ENCODE measurements at places on chromosomes 12 and 14.

DNA sequence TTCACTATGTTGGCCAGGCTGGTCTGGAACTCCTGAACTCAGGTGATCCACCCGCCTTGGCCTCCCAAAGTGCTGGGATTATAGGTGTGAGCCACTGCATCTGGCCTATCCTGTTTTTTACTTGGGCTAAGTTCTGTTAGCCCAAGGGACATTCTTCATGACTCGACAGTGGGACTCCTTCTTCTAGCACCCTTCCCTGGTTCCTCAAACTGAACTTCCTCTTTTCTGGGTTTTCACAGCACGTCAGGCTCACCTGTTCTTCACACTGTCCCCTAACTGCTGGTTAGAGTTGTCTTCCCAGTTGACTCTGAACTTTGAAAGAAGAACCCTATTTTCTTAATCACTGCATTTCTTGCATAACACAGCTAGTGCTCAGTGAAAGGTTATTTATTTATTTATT lies 22.5 kb downstream of the CABP1 start:
- no peak for DNase-seq

- no peak for DNase-seq
These were observed 42.6 kb upstream of the REP15 start for GRCh38 chr12:27653661-27654060.

DNA sequence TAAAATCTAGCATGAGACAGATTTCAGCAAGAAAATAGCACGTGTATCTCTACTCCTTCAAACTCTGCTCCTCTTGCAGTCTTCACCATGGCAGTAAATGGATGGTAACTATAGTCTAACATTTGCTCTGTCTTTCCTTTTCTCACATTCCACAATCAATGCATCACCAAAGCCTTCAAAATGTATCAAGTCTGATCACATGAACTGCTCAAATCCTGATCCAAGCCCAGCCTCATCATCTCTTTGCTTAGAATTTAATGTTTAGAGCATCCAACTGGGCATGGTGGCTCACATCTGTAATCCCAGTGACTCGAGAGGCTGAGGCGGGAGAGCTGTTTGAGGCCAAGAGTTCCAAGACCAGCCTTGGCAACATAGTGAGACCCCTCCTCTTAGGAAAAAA lies 45.9 kb downstream of the CDK17 start:
- DNase-seq = no peak

DNA sequence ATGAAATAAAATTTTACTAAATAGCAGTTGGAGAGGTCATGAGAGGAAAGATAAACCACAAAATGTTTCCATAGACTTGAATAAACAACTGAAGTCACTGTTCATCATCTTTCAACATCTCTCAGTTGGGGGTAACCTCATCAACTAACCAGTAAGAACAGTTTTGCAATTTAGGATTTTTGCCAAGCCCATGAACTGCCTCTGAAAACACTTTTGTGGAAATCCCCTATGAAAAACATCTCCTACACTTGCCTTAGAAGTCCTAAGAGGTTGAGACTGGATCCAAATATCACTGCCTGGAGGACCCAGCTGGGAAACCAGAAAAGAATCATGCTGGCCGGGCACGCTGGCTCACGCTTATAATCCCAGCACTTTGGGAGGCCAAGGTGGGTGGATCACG lies 273.1 kb downstream of the C12orf50 start:
- no peak for DNase-seq

DNA sequence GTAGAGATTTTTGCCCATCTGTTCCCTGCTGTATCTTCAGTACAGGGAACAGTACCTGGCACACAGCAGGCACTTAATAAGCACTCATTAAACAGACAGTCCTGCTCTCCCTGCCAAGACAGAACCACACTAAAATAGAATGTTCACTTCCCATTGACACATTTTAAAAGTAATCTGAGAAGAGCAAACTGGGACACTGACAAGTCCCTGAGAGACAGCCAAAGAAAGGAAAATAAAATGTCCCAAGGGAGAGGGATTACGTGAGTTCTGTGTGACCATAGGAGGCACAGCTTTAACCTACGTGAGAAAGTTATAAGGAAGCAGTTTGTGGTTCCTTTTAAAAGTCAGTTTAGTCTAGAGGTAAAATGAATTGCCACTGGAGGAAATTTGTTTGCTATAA lies 43.9 kb upstream of the SYCP3 start:
- DNase-seq = no peak
